ENCODE measurements at places on chromosomes 13 and 19.

DNA sequence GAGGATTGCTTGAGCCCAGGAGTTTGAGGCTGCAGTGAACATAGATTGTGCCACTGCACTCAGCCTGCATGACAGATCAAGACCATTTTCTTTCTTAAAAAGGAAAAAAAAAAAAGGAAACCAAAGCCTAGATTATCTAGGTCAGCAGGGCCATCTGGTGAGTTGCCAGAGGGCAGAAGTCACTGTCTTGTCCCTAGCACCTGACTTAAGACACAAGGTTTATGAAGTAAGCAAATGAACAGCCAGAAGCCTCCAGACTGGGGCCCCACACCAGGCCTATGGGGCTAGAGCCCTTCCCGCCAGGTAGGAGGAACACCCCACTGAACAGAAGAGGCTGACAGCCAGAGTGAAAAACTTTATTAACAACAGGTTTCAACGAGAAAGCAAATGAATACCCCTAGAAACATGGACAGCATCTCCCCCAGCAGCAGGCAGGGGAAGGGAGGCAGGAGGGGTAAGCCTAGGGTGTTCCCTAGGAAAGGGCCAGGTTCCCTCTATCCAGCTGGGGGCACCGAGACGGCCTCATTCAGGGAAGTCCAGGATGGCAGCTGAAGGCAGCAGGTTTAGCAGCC lies 1.2 kb downstream of the WDR83 start:
- no peak for DNase-seq

- DNase-seq: no peak
These were observed 26.1 kb upstream of the NDUFS7 start for GRCh38 chr19:1357531-1358109.

GRCh38 chr13:37495046-37495445 lies 103.5 kb downstream of the POSTN start:
- DNase-seq: peak; percentile 23

DNA sequence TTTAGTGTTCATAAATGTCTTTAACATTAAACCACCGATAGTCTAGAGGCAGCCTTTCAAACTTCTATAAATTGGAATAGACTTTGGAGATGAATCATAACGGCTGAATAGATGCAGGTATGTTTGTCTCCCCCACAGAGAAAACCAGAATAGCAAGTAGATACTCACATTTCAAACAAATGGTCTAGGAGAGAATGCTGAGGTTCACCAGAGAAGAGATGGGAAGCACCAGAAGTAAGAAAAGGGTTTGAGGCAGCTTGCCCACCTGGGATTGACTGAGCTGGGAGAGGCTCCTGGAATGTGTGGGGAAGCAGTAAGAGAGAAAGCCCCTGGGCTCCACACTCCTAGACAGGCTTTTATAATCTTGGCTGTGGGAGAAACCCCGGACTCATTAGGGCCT lies 6.4 kb downstream of the IGFL3 start:
- no peak for DNase-seq

GRCh38 chr13:110012102-110012739 lies 225.8 kb upstream of the IRS2 start:
- DNase-seq: peak; percentile 98

DNA sequence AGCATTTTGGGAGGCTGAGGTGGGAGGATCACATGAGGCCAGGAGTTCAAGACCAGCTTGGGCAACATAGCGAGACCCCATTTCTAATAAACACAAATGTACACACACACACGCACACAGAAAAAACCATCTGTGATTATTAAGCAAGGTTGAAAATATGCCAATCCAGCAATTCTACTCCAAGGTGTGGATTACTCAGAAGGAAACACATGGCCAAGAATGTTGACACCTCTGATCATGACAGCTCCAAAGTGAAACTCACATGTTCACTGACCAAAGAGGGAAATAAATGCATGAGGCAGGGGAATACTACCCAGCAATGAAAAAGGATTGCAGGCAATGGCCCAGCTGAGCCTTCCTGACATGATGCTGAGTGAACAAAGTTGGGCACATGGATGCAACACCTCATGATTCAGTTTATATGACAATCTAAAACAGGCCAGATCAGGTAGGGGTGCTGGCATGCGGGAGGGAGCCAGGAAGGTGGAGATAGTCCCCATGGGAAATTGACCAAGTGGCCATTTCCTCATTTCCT lies 4.4 kb downstream of the DOCK6 start:
- no peak for DNase-seq

GRCh38 chr13:80873589-80873988 lies 532.7 kb upstream of the SPRY2 start:
- peak; percentile 4 for DNase-seq
